ENCODE measurements at places on chromosomes 7 and 10.

- DNase-seq: no peak
These were observed 134.5 kb downstream of the NRBF2 start for GRCh38 chr10:63267414-63268148.

GRCh38 chr10:115164220-115164619 is 71.1 kb downstream of the ATRNL1 start:
- DNase-seq: no peak

GRCh38 chr7:129729511-129729910 is 118.0 kb downstream of the NRF1 start:
- no peak for DNase-seq

- no peak for DNase-seq
These were observed 60.0 kb downstream of the VTI1A start for GRCh38 chr10:112507046-112507445.

DNA sequence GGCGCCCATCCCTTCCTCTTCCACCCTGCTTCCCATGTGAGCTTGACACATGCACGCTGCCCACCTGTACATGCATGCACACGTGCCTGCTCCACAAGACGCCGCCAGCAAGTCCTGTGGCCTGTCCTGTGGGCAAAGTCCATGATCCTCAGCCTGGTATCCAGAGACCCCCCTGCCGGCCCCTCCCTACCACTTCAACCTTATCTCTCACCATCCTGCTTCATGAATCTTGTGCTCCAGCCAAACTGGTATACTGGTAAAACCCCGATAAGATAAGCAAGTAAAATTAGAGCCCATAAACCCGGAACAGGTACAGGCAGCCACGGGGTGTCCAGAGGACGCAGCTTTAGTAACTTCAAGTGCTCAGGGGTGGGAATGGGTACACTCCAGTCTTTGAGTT is 11.8 kb upstream of the TBXAS1 start:
- no peak for DNase-seq

DNA sequence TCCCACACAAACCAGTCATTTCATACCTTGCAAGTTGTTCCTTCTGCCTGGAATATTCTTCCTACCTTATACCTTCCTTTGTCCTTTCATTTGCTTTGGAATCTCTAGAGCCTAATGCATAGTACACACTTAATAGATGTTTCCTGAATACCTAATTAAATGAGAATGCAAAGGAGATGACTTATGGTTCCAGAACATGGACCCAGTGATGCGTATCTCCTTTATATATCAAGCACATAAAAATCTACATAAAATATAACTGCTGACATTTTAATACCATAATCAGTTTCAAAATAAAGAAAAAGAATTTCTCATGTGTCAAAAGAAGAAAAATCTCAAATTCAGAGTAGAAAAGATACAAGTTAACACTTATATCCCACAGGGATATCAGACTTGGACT is 110.6 kb upstream of the ASAH2 start:
- DNase-seq: no peak

- no peak for DNase-seq
These were observed 33.2 kb downstream of the CDH23 start for GRCh38 chr10:71429929-71430328.

DNA sequence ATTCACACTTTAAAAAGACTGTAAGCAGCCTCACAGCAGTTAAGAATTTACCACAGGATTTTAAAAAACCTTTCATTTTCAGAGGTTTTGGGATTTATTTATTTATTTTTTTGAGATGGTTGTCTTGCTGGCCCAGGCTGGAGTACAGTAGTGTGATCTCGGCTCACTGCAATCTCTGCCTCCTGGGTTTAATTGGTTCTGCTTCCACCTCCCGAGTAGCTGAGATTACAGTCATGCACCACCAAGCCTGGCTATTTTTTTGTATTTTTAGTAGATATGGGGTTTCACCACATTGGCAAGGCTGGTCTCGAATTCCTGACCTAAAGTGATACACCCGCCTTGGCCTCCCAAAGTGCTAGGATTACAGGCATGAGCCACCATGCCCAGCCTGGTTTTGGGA is 19.1 kb downstream of the MINDY4 start:
- DNase-seq: no peak

DNA sequence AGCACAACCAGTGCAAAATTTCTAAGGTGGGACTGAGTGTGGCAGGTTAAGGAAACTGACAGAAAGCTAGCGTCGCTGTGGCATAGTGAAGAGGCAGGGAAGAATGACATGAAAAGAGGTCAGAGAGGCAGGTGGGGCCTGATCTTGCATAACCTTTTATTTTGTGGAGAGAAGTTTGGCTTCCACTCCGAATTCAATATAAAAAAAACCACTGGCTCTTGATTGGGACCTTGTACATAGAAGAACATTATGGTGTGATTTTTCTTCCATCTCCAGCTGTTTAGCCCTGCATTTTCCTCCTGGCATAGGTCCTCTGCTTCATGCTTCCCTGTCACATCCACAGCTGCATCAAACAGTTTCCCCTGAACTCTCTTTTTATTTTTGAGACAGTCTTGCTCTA is 170.5 kb upstream of the MEOX2 start:
- DNase-seq: no peak
